ENCODE measurements at places on chromosomes 3 and 15. TPM values are rescaled to one million over a fixed set of nuclear protein-coding genes. Genes with fewer than 3 reads are reported as not detected.

DNA sequence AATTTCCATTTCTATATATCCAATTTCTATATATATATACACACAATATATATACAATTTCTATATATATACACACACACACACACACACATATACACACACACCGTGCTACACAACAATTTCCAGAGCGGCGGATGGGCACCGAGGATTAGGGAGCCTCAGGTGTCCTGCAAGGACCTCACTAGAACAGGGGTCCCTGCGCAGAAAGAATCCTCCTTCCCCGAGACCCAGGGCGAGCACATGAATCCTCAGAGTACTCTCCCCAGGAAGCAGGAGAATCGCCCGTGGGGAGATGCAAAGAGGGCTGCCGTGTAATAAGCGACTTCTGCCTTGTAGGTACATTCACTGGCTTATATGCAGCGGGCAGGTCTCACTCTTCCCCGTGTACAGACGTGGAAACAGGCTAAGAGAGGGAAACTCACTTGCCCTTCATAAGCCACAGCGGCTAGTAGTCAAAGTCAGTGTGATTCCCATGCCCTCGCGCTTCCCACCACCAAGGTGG is 467 bp downstream of the PIF1 start:
- peak; percentile 16 for DNase-seq

DNA sequence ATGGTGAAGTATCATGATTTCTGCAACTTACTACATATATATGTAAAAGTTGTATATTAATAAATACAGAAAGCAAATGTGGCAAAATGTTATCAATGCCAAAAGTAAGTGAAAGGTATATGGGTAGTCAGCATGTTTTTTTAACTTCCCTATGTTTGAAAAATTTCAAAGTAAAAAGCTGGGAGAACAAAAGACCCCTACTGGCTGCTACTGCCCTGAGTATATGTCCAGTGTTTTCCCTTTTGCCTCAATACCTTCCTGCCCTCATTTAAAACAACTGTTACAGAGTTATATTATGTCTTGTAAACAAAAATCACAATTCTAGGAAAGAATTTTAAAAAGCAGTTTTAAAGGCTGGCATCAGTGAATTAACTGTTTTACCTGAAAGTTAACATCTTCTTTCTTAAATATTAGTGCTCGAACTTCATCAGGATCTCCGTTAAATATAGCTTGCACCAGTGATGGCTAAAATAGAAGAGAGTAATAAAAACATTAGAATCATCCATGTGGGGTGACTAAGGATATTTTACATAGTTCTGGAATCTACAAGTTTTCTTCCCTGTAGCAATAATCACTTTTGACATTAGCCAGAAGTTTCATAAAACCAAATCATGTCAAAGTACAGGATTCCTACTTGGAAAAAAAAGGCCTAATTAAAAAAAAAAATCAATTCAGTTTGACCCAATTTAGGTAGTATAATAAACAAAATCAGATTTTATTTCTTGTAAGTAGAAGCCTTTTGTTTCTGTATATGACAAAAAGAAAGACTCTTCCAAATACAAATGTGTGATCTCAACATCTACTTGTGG is 2.7 kb downstream of the ANKRD28 start:
- DNase-seq: no peak

DNA sequence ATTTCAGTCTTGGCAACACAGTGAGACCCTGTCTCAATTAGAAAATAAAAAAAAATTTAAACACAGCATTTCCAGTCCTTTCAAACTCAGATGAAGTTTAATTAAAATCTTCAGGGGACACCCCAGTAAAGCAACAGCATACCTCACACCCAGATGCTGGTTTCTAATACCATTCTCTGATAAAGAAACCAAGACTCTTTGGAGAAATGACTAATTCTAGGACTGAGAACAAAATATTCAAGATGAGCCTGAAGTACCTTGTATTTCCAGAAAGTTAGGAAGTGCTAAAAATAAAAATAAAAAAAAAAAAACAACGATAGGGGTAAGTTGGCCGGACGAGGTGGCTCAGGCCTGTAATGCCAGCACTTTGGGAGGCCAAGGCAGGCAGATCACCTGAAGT is 14.0 kb upstream of the MAP4 start:
- DNase-seq: no peak

GRCh38 chr15:69998541-69999391 is 99.0 kb downstream of the TLE3 start:
- DNase-seq: no peak

GRCh38 chr15:79051941-79052731 is 38.4 kb downstream of the RASGRF1 start:
- DNase-seq: no peak

DNA sequence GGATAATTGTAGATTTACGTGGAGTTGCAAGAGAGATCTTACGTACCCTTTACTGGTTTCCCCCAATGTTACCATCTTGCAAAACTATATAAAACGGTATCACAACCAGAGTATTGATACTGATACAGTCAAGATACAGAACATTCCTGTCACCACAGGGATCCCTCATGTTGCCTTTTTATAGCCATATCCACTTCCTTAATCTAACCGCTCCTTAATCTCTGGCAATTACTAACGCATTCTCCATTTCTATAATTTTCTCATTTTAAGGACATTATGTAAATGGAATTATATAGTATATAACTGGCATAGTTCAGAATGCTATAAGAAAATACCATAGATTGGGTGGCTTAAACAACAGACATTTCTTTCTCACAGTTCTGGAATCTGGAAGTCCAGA is 61.1 kb downstream of the SEC22A start:
- no peak for DNase-seq

DNA sequence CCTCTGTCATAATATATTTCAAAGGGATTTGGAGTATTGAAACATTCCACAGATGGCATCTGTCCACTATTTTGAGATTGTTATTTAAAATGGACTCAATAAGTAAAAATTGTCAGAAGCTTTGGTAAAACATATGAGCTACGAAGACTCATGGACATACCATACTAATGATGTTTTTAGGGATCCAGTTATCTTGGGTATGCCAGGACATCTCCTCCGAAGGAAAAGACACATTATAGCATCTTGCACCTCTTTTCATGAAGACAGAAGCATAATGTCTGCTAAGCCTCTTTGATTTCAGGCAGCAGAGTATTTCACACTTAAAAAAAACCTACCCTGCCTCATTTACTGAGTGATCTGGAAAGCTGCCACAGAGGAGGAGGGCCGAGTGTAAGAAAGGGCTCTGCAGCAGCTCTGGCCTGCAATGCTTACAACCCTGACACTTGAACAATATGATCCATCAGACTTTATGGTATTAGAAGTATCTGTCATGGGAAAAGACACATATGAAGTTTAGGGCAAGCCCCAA is 284.8 kb downstream of the TUSC7 start:
- DNase-seq: no peak

GRCh38 chr3:66722675-66723074 is 221.9 kb upstream of the LRIG1 start:
- no peak for DNase-seq

DNA sequence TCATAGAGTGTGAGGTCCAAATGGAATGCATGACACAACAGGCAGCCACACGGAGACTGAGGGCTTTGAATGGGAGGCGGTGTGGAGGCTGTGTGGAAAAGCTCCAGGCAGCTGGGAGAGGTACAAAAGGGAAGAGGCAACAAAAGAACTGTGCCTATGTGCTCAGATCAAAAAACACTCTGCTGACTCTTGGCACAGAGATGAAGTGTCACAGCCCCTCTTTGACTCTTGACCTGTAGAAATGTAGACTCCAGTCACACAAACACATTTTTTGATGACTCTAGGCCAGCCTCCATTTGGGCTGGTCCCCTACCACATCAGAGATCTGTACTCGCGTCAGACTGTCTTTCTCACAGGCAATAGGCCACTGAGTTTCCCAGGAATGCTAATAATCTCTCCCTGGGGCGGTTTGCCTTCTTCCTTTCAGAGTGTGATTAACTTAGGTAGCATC is 456.0 kb downstream of the TUSC7 start:
- DNase-seq: no peak

DNA sequence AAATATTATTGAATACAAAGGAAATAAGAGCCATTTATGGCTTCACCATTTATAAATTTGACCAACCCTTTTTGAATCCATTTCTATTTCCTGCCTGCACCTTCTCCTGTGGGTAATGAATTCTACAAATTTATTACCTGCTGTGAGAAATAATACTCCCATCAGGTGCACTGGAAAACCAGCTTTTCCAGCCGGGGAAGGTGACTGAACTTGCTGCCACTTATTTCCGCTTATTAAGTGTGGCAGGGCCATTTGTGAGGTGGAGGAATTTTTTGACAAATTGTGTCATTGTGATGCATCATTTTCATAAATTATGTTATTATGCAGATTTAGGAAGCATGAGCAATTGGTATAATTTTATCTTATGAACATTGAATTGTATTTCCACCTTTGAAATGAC is 151.1 kb downstream of the SQOR start:
- no peak for DNase-seq

DNA sequence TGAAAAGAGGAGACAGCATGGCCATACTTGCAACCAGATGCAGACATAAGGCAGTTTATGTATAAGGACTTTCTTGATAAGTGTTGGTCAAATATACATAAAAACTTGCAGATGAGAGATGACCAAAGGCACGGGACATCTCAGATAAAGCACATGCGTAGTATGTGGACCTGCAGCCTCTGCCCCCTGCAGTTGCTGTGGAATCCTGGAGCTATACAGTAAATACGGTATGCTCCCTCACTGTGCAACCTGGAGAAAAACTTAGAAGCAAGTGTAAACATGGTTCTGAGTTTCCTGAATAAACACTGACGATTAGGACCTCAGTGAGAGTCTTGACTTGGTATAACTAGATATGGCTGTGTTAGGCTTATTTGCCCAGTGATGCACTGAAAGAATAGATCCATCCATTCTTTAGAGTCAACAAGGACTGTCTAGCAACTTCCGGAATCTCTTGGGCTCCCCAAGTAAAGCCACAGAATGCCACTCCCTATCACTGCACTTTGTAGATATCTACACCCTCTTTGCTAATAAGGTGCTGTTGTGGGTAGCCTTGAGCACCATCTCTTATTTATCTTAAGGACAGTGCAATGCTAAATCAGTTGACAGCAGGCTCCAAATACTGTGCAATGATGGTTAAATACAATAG is 40.2 kb downstream of the GJD2 start:
- no peak for DNase-seq

DNA sequence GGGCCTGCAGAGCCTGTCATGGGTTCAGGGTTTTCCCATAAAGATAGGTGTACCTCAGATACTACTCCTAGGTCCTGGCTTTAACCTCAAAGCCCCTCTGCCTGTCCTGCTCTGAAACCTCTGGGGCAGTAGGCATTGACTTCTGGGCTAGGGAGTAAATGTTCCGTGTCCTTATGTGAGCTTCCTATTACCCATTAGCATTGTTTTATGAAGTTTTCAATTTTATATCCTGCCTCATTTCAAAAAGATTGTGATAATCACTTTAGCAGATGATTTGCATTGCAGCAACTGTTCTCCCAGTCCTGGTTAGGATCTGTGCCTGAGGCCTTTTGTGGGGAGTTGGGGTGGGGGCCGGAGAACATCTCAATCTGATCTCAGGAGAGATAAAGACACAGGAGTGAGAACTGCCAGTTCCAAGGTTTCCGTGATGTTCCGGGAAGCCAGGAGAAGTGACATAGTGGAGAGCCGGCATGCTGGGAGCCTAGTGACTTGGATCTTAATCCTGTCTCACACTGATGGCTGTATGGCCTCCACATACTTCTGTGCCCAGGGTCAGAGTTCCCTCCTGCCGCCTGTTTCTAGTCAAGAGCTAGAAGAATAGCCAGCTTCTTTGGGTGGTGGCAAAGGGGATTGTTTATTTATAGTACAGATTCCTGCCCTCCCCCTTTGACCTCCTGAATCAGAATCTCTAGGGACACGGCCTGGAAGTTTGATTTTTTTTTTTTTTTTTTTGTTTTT is 10.6 kb downstream of the TPM1 start:
- DNase-seq: no peak

The FOXB1 gene
- not detected for total RNA-seq

The RPLP1 gene
- 922 TPM for total RNA-seq

The CCR1 gene
- 1.3 TPM for total RNA-seq

The CIP2A gene
- total RNA-seq: 6.5 TPM

The ITIH1 gene
- total RNA-seq: under 0.01 TPM

The ERICH6 gene
- not detected for total RNA-seq

The CACNA2D2 gene
- 1.1 TPM for total RNA-seq

Measured in hematopoietic multipotent progenitor cell (in vitro differentiated cells).